ENCODE measurements at places on chromosomes 5 and 9.

DNA sequence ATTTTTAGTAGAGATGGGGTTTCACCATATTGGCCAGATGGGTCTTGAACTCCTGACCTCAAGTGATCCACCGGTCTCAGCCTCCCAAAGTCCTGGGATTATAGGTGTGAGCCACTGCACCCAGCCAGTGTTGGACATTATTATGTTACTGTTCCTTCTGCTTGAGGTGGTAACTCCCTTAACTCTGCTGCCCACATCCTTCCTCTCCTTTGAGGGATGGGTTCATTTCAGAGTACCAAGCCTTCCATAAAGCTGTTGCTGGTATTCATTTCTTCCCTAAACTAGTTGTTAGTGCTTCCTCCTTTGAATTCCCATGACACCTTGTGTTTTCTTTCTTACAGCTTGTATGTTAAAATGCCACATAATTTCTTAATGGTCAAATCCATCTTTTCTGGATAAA is 54.0 kb downstream of the CTNNA1 start:
- DNase-seq = no peak

DNA sequence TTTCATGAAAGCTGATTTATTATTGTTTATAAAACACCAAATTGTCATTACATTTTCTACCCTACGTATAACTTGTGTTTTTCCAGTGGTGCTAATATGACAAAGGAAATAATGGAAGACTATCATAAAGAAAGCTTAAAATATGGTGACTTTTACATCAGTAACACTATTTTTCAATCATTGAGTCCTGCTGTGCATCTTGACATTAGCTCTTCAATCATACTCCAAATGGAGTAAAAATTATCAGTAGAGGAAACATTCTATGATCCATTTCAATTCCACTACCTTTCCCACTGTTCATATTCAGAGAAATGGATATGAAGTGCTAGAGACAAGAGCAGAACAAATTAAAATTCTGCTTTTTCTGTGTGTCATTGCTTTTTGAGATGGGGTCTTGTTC is 536.6 kb downstream of the RAB3C start:
- no peak for DNase-seq

GRCh38 chr9:99726758-99727157 is 94.9 kb upstream of the NR4A3 start:
- DNase-seq = no peak

- no peak for DNase-seq
Observed at GRCh38 chr9:87428659-87429058, 69.0 kb upstream of the DAPK1 start.

GRCh38 chr9:134826336-134827285 is 54.0 kb upstream of the FCN2 start:
- no peak for DNase-seq

- DNase-seq = no peak
Observed at GRCh38 chr9:81724242-81724889, 35.0 kb upstream of the TLE1 start.

GRCh38 chr9:121029469-121029868 is 20.6 kb downstream of the C5 start:
- DNase-seq = no peak

DNA sequence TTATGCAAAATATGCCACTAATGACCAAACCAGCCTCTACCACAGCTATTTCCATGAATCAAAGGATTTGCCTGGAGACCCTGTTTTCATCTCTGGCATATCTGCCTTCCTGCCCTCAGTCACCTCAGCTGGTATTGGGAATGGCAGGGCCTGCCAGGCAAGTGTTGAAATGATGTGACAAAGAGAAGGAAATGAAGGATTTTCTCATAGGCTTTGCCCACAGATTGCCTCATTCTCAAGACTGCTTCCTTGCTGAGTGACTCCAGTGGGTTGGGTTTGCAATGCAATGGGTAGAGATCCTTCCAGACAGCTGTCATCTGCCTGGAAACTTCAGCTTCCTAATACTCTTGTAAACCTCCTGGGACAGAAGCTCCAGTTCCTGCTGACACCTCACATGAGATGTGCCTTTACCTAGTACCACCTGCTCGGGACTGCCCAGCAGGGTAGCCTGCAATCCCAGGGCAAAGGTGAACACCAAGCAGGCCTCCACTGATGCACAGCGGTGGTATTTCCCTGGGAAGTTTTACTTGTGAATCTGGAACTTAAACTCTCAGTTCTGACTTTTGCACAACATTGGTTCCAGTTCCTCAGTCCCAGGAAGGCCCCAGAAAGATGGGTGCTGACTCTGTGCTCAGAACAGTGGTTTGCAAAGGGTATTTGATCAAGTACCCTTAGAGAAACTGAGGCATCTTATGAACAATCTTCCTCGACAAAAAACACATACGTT is 64.8 kb upstream of the SLC1A1 start:
- no peak for DNase-seq

DNA sequence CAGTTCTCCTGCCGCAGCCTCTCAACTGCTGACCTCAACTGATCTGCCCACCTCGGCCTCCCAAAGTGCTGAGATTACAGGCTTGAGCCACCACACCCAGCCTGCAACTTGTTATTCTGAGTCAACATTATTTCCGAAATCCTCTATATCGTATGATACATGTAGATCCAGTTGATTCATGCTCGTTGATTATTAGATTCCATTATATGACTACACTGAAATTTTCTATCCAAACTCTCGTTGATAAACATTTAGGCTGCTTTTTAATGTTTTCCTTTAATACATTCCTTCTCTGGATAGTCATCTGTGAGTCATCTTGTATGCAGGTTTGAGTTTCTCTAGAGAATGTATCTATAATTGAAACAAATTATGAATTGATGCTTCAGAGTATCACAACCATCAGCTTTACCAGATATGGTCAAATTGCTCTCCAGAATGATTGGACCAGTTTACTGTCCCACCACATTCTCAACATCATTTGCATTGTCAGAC is 4.1 kb downstream of the CDK7 start:
- no peak for DNase-seq
